ENCODE measurements at places on chromosomes 12 and 14.

- DNase-seq, result no peak
Measured at GRCh38 chr12:100512692-100513091, 39.0 kb downstream of the NR1H4 start.

DNA sequence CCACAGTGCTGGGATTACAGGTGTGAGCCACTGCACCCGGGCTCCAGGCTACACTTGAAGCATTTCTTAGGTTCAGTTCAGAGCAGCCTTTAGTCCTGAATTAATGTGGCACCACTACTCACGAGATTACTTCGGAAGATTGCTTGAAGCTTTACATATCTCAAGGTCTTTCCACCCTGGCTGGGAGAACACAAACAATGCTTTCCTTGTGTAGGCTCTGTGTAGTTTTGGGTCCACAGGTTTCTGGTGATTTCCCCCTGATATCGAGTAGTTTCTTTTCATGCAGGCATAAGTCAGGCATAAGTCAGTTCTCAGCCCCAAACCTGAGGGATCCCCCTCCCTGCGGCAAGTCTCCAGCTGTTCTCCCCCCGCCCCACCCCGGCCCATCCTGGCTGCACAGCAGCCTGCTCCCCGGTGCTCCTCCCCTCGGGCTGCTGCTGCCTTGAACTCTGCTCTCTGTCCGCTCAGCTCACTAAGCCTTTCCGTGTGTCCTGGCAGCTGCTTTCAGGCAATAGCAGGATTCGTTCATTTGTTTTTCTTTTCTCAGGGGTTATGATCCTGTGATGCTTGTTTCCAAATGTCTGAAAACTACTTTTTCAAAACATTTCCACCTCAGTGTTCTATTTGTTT is 417.7 kb downstream of the TMEM121 start:
- no peak for DNase-seq

DNA sequence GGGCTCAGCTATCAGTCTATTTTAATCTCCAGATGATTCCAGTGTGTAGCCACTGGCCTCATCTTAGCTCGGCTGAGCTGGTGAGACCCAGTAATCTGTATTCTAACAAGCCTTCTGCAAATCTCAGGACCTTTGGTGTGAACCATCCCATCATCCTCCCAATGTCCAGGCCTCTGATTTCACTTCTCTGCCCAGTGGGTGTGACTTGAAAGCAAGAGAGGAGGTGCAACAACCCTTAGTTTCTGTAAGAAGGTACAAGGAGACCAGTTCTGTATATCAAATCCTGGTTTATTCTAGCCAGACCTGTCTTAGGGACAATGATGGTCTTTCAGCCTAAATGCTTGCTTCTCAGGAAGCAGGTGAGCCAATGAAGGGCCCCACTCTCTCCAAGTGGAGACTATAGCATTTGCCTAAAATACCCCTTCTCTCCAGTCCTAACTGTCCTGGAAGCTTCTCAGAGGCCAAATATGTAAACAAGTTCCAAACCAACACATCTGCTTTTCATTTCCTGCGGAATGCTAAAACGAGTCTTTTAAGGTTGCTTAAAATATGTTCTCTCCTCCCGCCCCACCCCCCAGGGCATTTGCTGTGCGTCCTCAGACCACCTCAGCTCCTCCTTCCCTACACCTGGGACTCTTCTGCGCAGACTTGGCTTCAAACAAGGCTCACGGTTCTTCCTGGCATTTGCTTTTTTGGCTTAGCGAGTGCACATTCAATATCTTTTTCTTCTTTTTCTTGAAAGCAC is 78.4 kb upstream of the FUT8 start:
- DNase-seq, result no peak

- no peak for DNase-seq
Measured at GRCh38 chr12:47224563-47225133, 144.9 kb upstream of the AMIGO2 start.

DNA sequence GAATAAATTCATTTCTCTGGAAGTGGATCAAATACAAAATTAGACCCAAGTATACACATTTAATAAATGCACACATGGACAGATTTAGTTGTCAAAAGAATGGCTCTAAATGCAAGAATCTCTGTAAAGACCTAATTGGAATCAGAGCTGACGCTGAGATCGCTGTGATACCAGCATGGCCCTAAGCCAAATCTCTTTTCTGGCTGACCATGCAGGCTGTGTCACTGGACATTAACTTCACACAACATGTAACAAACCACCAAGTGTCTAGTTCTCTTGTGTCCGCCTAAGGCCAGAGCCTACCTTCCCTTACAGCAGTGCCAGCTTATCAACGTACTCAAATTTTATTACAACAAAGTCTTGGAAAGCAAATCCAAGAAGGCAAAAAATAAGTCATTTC is 127.5 kb downstream of the MED13L start:
- no peak for DNase-seq

- DNase-seq, result no peak
Measured at GRCh38 chr14:99777951-99778350, 15.3 kb upstream of the EML1 start.

DNA sequence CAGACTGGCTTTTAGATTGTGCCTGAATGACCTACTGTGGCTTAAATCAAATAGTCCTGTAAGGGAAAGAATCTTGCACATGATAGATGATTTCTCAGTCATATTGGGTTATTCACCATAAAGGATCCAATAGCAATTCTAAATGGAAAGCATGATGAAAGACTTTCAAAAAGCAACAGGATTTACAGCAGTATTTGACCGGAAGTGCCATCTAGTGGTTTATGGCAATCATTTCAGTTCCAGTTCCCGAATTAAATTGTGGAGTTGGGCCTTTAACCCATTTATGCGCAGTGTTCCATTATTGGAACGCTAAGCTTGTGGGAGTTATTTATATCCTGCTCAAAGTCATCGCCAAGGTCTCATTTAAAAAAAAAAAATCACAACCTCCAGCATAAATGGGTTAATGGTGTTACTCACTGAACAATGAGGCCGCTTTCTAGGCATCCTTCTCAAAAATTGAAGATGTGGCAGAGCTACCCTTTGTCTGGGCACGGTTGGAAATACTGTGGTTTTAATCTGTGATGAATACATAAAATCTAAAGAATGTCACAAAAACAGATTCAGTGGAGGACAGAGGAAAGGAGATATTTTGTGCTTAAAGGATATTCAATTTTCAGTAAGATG is 60.8 kb upstream of the REP15 start:
- peak; percentile 81 for DNase-seq

- DNase-seq, result no peak
Measured at GRCh38 chr14:79629411-79630287, 581.7 kb downstream of the DIO2 start.

Data from hippocampal formation (tissue), 2 donors.